ENCODE measurements at places on chromosomes 2 and 18.

- DNase-seq, result no peak
Observed at GRCh38 chr2:156704617-156705016, 268.4 kb downstream of the GPD2 start.

DNA sequence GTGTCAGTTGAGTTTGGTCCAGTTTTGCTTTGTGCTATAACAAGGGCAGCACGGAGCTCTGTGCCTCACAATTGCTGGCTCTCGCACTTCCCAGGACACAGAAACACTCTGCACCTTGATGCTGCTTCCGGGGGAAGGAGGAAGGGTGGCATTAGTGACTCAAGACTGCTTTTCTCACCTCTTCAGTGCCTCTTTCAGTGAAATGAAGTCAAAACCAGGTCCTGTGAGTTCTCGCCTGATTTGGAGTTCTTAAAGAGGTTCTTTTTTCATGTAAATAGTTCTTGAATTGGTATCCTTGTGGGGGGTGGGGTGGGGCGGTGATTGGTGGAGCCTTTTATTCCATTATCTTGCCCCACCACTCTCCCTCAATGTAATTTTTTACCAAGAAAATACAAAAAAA, 91.5 kb upstream of the MYT1L start:
- DNase-seq, result no peak

DNA sequence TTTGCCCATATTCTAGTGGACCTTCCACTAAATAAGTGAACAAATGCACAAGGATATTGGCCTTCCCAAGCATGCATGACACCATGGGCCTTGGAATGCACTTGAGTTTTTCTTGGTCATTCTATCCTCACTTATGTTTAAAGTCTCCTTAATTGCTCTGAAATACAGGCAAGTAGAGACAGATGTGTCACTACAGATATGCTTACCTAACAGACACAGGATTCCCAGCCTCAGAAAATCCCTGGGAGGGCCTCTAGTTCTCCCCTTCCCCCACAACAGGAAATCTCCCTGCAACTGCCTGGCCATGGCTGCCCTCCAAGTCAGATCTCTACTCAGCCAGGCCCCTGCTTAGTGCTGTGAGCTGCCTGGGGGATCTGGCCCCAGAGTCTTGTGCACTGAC, 445.2 kb downstream of the IRS1 start:
- DNase-seq, result peak; percentile 14

- peak; percentile 92 for DNase-seq
Observed at GRCh38 chr2:177242121-177242987, 22.2 kb downstream of the NFE2L2 start.

DNA sequence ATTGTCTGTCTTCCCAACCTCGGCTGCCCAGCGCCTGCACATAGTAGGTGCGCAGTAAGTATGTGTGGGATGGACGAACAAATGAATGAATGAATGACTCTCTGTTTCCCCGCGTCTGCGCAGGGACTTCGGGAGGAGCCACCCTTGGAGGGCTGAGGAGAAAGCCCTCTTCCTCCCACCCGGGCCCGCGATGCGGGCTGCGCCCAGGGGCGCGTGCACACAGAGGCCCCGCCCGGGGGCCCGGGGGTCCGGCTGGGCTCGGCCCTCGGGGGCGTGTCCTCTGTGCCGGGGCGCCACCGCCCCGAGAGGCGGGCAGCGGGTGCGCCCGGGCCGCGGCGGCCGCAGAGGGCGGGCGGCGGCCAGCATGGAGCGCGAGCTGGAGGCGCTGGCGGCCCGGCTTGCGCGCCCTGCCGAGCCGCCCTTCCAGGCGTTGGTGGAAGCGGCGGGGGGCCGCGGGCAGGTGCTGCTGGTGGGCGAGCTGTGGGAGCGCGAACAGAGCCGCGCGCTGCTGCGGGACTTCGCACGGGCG, at the start of gene C2orf72:
Gene C2orf72 (plus strand): TSS at position 322 of the 529 bp plus-strand sequence. CDS start 43 bp downstream, at position 365.
- DNase-seq, result peak; percentile 36

DNA sequence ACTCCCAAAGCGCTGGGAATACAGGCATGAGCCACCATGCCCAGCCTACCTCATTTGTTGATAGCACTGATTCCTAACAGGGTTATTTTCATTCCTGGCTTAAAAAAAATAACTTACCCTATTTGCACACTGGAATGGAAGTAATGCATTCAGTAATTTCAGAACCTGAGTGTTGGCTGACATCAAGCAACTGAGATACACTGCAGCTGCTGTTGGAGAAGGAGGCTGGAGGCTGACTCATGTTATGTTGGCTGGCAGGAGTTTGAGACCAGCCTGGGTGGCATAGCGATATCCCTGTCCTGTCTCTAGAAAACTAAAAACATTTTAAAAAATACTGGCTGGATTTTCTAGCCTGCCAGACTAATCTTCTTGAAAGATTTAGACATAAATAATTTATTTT, 385.1 kb upstream of the MEX3C start:
- DNase-seq, result no peak

DNA sequence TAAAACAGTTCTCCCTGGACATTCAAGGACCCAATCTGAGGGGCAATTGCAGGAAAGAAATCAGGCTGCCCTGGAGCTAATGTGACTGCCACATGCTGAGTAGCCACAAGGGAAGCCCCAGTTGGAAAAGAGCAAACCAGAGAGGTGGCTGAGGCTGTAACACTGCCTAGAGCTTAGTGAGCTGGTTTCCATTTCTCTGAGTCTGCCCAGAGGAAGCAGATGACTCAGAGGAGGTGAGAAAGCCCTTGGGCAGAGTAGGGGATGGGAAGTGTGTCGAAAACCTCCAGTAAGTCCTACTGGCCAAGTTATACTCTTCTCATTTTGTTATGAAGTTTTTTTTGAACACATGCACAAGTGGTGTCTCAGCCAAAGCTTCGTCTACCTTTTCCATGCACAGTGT, 753.0 kb downstream of the CNTNAP5 start:
- no peak for DNase-seq

DNA sequence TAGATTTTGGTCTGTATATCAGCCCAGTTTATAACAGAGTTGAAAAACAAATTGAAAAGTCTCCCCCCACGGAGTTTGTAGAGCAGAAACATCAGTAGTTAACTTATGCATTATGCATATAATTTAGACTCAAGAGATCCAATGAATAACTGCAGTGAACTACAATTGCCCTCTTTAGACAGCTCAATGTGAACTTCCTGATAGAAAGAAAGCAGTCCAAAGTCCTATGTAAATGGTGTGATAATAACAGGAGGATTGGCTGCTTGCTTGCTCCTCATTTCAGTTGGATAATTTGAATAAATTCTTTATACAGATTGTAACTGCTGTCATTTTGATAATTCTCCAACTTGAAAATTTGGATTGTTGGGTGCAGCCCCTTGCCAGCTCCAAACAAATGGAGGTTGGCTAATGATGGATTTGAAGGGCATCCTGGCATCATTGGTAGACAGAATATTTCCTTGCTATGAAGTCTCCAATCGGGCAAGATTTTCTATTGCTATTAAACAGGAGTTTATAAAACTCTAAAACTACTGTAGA, 297.1 kb downstream of the ASXL3 start:
- DNase-seq, result no peak

DNA sequence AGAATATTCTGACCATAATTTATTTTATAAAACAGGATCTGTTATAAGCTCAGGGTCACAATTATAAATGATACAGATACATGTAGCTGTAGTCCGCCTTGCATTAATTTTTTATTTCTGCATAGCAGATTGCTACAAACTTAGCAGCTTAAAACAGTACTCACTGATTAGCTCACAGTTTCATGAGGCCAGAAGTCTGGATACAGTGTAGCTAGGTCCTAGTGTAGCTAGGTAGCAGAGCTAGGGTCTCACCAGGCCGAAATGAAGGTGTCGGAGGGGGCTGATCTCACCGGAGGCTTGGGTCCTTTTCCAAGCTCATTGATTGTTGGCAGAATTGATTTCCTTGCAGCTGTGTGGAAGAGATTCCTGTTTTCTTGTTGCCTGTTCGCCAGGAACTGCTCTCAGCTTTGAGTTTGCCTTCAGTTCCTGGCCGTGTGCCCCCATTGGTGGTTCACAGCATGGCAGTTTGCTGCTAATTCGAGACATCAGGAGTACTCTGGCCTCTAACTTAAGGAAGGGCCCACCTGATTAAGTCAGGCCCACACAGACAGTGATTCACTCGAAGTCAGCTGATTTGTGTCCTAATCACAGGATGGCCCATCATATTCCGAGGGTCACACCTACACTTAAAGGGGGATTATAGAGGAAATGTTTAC, 18.4 kb downstream of the NAPG start:
- no peak for DNase-seq

- DNase-seq, result no peak
Observed at GRCh38 chr2:224389317-224389716, 12.6 kb downstream of the FAM124B start.

- no peak for DNase-seq
Observed at GRCh38 chr18:70176537-70176936, 28.9 kb downstream of the RTTN start.

DNA sequence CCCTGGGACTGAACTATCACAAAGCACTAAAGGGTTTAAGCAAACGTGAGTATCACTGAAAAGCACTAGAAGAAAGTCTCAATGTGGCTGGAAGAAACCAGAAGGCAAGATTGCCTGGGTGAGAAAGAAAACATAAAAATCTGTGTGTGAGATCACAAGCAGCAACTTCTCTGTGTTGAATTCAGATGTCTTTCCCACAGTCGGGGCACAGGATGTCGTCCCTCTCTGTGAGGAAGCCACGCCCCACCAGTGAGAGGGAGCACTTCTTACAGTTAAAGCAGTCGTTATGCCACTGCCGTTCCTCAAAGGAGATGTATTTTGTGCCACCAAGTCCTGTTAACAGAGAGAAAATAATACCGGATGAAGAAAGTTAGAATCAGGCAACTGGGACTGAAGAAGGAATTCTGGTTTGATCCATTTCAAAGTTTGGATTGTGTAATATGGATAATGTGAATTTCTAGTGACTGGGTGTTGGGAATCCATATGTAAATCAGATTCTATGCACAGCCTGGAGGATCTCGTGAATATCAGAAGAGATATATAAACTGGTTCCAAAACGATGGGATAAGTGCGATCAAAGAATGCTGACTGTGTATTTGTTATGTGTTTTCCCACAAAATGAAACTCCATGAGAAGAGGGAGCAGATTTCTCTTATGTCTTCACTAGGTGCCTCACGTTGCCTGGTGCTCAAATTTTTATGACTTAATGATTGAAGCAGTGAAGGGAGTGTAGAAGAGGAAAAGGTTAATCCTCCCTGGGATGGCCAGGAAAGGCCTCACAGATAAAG, 24.0 kb downstream of the C2orf49 start:
- no peak for DNase-seq

DNA sequence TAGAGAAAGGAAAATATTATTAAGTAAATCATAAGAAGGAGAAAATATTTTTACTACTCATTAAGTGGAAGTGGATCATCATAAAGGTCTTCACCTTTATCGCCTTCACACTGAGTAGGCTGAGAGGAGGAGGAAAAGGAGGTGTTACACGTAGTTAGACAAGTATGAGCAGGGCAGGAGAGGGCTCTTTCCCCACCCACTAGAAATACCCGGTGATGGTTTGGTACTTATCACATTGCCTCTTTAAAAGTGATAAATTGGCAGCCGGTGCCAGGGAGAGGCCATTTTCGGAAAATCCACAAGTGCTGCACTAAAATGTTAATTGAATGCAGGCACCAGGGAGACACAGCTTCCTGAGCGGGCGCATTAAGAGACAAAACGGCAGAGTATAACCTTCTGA, 598.7 kb upstream of the SOX11 start:
- DNase-seq, result no peak

GRCh38 chr2:207110715-207111114, 55.0 kb downstream of the KLF7 start:
- DNase-seq, result no peak

DNA sequence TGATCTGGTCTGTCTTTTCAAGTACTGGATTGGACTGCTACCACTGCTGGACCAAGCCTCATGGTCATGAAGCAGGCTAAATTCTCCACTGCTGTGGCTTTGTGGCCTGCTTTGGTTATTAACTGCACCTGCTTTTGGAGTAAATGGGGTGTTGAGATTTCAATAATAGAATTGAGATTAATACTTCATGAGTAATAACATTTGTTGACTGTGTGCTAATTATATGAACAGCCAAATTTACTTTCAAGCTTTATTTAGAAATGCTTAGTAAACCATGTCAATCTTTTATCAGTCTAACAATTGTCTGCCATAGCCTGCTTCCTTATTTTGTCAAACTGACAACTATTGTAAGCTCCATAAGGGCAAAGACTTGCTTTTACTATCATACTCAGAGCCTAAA, 27.4 kb upstream of the MTIF2 start:
- no peak for DNase-seq

- DNase-seq, result no peak
Observed at GRCh38 chr18:74976331-74976909, 232.5 kb downstream of the PTGR3 start.

GRCh38 chr2:218658671-218659257, 659 bp downstream of the ZNF142 start:
- DNase-seq, result peak; percentile 80

DNA sequence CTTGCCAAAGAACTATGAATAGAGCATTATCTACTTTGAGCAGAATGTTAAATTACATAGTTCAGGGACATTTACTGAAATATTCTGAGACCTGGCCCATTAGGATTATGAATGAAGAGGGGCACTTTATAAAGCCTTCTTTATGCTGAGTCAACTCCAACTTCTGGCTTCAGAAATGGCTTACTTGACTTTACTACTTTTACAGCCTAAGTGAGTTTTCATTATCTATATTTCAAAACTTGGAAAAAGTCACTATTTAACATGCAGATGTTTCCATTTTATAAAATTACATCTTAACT, 37.7 kb downstream of the SESTD1 start:
- DNase-seq, result no peak

DNA sequence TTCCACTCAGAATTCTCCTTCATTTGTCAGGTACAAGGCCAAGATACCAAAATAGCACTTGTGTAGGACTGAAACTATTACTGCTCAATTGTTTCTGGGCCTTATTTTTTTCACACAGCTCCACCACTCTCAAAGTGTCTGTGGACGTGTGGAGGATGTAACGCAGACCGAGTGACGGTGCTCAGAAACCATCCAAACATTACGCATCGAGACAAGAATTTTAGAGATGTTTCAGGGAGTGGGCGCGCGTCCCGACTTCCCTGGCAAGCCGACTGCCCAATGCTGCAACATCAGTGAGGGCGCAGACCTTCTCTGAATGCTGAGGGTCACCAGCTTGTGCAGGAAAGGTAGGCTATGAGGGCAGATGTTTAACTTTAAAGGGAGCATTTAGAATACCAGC, 108.4 kb downstream of the GATA6 start:
- DNase-seq, result no peak

DNA sequence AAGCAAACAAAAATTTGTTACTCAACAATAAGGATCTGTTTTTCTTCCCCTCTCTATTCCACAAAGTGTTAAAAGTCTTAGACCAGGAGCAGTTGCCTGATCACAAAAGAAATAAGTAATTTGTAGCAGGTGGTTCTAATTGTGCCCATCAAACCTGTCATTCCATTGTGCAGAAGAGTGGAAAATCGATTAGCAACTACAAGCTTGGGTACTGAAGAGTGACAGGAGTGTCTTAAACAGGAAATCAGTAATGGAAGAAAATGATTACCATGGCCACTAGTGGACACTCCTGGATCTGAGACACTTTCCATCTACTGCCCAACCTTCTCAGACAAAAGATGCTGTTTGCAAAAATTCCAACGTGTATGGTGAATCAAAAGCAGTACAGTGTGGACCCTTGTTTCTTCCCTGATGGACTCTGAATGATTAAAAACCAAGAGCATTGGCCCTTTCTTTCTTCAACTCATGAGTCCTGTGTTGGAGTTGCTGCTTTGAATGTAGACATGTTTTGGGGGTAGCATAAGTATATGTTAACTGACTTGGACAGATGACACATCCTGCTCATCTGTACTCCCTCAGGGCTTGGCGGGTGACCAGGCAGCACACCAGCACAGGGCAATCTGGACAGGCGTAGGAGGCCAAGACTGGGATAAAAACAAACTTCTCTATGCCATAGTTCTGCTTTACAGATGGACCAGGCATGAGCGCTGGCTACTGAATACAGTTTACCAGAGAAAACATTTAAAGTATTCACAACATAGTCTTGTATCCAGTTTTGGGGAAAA, 51.9 kb downstream of the PLA2R1 start:
- DNase-seq, result peak; percentile 35

All from GM23248 (cell line).